ENCODE measurements at places on chromosomes 6 and 20.
A peak's percentile ranks its signal among the peaks of the same experiment; 100 is the strongest.

- no peak for DNase-seq
Measured at GRCh38 chr20:38217791-38218565, 42.6 kb downstream of the KIAA1755 start.

DNA sequence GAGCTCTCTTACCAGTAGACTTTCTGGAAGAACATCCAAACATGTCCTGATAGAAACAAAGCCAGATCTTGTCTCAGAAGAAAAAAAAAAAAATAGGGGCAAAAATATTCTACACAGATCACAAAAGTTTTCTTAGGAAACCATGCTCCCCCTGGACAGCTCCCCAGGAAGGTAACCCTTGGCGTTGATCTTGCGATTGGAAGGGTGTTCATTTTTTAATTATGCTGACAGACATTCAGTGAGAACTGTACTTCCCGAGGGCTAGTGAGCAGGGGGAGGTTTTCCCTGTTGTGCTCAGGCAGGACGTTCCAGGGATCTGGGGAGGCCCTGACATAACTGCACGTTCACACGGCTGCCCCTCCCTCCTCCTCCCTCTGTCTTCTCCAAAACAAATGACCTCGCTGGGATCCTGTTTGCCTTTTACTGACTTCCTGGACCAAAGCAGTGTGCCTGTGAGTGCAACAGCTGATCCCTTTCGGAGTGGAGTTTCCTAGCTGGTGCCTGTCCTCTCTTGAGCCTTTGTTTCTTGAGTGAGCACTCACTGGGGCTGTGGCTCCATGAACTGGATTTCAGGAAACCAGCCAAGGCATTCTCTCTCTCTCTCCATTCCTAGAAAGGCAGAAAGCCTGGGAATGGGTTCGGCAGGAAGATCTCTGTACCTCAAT, 46.7 kb downstream of the MARCKS start:
- DNase-seq = peak; percentile 20

DNA sequence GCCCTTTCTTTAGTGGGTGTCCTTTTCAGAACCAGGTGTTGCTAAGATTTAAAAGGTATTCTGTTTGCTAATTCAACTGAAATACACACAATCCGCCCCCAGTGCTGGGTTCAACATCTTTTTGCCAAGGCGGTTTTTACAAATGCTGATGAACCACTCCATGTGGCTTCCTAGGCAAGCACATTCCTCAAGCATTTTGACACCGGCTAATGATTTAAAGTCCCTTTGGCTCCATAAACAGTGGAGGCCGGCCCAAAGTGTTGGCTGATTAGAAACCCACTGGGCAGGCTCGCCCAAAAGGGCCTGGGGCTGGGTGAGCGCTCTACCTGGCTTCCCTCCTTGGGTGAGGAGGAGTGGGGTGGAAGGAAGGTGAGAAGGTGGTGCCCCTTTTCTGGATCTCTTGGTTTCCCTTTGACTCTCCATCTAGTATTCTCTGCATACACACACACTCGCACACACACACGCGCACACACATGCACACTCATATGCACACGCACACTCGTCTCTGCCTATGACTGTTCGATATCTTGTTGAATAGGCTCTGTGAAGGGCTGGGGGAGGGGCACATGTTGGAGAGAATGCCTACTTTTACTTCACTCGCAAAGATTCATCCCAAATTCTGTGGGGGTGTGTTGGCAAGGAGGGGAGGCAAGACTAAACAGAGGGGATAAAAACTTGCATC, 66.7 kb upstream of the ARMC2 start:
- DNase-seq = no peak

DNA sequence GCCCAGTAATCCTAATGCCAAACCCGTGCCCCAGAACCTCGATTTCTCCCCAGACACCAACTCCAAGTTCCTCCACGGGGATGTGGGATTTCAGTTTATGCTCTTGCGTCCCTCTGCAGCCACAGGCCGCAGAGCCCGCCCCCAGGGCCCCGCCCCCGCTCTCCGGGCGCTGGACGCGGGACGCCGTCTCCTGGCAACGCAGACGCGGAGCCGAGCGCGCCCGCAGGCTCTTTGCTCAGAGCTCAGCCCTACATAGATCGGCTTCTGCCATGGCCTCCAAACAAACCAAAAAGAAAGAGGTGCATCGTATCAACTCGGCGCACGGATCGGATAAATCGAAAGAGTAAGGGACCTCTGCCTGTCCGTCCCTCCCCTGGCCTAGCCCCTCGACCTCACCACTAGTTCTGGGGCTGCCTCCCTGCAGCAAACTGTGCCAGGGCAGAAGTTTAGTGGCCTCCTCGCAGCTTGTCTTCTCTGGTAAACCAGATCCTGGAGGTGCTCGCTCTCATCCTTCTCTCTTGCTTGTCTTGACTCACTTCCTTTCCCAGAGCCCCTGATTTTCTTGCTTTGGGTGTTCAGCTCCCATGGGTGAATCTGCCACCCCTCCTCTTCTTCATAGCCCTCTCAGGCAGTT, at the start of gene ADGB:
Gene ADGB, plus strand, starts transcription at position 201 of the 634 bp plus-strand sequence. Its CDS starts 69 bp downstream, at position 270.
- DNase-seq = no peak

- DNase-seq = no peak
Measured at GRCh38 chr6:45201484-45201883, 126.6 kb upstream of the RUNX2 start.

DNA sequence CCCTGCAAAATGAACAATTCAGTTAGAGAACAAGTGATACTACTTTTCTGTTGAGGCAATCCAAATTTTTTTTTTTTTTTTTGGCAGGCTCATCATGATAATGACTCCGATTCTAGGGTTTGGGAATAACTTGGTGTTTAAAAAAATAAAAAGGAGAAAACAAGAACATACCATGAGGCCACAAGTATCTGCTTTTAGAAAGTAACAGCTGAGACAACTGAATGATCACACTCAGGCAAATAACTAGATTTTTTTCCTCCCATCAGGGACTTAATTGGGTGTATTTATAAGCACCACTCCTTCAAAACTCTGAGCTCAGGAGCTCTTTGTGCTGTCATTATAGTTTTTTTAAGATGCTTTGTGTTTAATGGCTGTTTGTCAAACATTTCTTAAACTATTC, 29.6 kb downstream of the PAK5 start:
- DNase-seq = no peak

DNA sequence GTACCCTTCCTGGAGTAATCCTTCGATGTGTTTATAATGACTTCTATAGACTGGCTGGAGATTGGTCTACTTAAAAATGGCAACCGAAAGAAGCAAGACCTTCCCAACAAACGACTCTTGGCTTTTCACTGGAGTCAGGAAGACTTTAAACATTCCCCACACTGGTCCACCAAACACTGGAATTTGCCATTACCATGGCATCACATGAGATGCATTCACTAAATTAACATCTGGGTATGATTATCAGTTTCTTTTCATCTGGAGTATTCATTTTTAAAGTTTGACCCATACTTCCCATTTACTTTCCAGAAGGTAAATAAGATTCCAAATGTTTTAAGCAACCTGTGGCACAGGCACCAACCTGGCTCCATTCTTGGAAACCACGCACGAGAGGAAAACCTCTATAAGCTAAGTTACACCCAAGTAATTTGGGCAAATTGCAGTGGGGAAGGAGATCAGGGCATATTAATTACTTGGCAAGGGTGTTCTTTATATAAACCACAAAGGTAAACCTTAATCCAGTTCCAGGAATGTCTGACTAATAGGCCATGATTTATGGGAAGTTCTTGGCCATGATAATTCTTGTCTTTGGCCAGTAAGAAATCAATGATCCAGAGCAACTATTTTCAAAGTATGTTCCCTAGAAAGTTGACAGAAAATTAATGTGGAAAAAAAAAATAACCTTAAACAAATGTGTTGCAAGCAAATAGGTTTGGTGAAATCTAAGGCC, 190.0 kb upstream of the COL21A1 start:
- no peak for DNase-seq

- DNase-seq = no peak
Measured at GRCh38 chr6:146056506-146056905, 27.6 kb downstream of the GRM1 start.

- DNase-seq = no peak
Measured at GRCh38 chr6:160917572-160917971, 74.0 kb upstream of the MAP3K4 start.

GRCh38 chr6:14665827-14666724, 548.5 kb downstream of the CD83 start:
- no peak for DNase-seq

- DNase-seq = no peak
Measured at GRCh38 chr6:66190858-66191257, 483.8 kb upstream of the EYS start.

DNA sequence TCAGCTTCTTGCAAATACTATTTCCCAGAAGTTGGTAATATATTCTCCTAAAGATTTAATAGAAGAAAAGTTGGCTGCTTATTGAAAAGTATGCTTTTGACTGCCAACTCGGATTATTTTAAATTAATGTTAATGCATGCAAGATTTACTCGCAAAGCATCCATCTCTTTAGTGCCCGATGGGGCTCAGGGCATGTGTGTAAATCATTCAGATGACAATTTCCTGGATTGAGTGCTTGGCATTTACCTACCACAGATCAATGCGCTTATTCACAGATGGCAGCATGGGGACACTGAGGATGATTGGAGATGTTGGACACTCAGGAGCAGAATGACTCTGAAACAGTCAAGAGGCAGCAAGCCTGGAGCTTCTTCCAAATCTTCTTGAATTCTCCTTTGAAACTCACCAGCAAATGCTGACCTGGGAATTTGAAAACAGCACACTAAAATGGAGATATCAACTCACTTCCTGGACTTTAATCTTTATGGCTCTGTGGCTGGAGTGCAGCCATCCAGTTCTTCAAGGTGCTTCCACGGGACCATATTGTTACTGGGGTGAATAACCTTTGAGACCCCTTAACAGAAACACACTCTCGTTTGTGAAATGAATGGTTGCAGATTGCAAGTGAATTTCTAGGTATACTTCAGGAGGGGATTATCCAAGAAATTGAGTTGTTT, 34.1 kb upstream of the TIAM2 start:
- no peak for DNase-seq

GRCh38 chr6:39441986-39442385, 119.5 kb upstream of the KCNK16 start:
- no peak for DNase-seq

DNA sequence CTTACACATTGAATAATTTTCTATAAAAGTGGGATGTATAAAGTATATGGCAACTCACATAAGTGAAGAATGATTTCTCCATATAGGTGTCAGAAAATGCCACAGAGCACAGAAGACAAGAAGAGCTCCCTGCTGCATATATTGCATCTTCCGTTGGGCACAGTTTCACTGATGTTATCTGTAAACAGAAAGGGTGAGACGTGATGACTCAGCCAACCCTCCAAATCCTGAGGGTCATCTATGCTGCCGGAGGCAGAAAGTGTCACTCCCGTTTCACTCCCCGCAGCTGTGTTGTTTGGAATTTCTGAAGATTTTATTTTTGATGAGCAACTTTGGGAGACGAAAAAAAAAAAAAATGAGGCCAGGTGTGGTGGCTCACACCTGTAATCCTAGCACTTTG, 644.1 kb downstream of the C6orf118 start:
- no peak for DNase-seq

GRCh38 chr6:15290067-15290680, 44.3 kb downstream of the JARID2 start:
- no peak for DNase-seq

DNA sequence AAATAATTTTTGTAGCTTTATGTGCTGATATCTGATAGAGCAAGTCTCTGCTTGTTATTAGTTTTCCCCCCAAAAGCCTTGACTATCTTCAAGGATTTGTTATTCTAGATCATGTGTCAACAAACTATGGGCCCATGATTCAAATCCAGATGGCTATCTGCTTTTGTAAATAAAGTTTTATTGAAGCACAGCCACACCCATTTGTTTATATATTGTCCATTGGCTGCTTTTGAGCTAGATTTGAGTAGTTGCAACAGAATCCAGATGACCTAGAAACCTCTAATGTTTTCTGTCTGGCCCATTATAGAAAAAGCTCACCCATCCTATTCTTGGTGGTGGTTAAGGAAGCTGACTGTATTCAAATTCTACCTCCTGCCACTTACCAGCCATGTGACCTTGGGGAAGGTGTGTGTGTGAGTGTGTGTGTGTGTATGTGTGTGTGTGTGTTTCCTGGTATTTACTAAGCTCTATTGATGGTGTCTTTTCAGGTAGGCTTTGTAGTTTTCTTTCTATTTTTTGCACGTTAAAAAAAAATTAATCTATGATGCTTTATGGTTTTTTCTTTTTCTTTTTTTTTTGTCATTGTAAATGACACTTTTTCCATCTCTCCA, 1.3 kb upstream of the GTSF1L start:
- DNase-seq = no peak

DNA sequence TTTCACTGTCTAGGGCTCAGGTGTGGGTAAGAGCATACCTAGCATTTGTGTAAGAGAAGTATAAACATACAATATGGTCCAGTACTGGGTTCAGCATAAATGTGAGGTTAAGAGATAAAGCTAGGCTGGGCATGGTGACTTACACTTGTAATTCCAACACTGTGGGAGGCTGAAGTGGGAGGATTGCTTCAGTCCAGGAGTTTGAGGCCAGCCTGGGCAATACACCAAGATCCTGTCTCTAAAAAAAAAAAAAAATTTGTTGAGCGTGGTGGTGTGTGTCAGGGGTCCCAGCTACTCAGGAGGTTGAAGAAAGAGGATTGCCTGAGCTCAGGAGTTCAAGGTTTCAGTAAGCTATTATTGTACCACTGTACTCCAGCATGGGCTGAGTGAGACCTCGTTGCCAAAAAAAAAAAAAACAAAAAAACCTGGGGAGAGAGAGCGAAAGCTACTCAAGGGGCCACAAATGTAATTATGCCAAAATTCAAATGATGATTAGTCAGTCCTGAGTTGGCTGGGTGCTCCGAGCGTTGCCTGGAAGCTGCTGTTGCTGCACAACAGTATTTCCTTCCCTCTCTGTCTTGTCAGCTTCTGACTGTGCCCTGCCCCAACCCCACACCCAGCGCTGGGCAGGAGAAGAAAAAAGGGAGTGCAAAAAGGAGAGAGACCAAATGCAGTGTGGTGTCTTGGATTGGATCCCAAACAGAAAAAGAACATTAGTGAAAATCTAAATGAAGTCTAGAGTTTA, 24.0 kb downstream of the CMTR1 start:
- no peak for DNase-seq

GRCh38 chr6:123638865-123639264, 2.1 kb upstream of the TRDN start:
- no peak for DNase-seq

DNA sequence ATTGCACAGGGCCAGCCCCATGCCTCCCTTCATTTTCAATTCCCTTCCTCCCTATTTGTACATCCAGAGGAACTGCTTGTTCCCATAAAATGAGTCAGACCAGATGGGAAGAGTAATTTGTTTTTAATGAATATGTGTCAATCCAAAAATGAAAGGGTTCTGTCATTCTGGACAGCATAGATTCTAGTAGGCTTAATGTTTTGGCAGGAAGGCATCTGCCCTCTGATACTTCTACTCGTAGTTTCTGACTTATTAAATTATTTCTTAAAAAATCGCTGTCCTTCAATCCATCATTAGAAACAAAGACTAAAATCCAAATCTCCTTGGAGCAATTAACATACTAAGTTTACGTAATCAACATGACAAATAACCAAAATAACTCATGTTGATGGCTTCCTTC, 665.5 kb downstream of the TENT5A start:
- DNase-seq = no peak

DNA sequence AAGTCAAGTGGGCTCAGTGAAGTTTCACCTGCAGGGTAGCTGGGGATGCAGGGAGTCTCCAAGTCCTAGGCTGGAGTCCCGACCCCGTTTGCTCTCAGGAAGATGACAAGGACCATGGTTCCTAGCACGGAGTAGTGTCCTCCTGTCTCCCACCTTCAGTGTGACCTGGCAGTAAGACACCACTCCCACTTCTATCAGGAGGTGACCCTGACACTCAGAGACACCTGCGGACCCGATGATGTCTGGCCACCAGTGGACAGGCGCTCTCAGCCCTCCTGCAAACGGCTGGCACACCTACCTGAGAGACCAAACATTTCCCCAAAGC, 1.1 kb downstream of the SOD2 start:
- no peak for DNase-seq

Measured in pulmonary artery endothelial cell (primary cell).